Fibroblast of pulmonary artery (primary cell): ENCODE measurements at places on chromosomes 6 and 20.
A peak's percentile ranks its signal among the peaks of the same experiment; 100 is the strongest.

- DNase-seq, result no peak
Measured at GRCh38 chr20:53708129-53708968, 114.7 kb upstream of the ZNF217 start.

- no peak for DNase-seq
Measured at GRCh38 chr6:30211899-30212298, 1.3 kb downstream of the TRIM26 start.

DNA sequence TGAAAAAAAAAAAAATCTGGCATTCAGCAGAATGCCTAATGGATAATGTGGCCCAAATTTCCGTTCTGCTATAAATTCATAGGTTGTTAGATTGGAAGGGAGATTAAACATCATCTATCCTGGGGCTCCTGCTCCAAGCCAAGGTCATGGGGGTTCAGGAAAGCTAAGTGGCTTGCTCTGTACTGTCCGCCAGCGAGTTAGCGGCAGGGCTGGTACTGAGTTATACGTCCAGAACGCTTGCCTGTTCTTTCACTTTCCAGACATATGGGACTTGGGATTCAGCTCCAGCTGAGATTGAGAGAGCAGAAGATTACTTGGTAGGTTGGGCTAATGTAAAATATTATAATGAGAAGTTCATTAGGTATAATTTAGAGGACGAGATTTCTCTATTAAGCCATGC is 858 bp downstream of the RWDD1 start:
- DNase-seq, result peak; percentile 42

DNA sequence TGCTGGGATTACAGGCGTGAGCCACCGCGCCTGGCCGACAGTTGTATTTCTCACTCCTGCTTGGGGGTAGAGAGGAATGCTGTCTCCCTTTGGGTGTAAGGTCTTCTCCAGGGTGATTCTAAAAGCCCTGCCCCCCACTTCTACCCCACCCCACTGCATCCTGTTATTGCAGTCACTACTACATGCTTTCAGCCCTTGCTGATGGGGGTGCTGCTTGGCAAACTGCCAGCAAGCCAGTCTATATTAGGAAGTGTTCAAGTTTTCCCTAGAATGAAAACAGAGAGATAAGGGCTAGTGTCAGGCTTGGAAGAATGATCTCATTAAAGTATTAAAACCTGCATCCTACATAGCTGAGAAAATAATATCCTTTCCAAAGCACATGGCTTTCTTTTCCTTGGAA is 31.3 kb downstream of the TTI1 start:
- DNase-seq, result peak; percentile 54

DNA sequence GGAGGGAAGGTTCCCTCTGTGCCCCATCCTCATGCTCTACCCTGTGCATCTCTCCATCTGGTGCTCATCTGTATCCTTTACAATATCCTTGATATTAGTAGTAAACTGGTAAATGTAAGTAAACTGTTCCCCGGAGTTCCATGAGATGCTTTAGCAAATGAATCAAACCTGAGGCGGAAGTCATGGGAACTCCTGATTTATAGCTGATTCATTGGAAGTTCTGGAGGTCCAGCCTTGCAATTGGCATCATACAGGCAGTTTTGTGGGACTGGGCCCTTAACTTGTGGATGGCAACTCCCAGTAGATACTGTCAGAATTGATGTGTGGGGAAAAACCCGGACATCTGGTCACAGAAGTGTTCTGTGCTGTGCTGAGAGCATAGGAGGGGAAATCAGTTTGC is 11.2 kb upstream of the SLC22A2 start:
- no peak for DNase-seq

DNA sequence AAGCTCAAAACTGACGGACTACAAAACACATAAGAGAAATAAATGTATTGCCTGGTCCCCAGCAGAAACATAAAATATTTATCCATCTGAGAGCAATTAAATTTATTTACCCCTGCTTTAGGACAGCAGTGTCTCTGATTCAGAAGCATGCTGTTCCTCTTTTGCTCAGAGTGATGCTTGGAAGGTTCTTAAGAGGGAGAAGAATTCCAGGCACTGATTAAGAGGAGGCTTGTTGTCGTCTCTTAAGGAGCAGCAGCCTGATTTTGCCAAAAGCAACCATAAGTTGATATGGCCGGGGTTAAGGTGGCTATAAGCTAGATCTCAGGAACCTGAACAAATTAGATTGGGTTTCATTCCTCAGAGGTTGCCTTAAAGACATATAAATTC is 25.8 kb downstream of the CAP2 start:
- DNase-seq, result peak; percentile 13

- no peak for DNase-seq
Measured at GRCh38 chr20:11894062-11894461, 23.6 kb upstream of the BTBD3 start.

DNA sequence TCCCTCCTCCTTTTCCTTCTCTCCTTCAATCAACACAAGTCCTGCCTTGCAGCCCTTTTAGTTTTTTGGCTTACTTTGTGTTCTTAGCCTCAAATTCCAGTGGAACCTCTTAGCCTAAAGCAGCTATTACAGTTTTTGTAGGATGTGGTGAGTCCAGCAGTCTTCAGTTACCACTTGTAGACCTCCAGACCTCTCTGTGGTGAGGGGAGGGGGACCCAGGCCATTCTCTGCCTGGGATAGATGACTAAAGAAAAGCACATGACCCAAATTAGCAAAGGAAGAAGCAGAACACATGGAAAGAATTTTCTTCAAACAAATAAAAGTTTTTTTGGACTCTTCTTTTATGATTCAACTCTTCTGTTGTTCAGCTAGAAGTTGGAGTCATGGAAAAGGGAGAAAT is 246.5 kb downstream of the HAO1 start:
- no peak for DNase-seq

GRCh38 chr6:18328540-18328939 is 58.6 kb upstream of the RNF144B start:
- DNase-seq, result no peak

- no peak for DNase-seq
Measured at GRCh38 chr6:154661768-154662167, 71.4 kb upstream of the SCAF8 start.

DNA sequence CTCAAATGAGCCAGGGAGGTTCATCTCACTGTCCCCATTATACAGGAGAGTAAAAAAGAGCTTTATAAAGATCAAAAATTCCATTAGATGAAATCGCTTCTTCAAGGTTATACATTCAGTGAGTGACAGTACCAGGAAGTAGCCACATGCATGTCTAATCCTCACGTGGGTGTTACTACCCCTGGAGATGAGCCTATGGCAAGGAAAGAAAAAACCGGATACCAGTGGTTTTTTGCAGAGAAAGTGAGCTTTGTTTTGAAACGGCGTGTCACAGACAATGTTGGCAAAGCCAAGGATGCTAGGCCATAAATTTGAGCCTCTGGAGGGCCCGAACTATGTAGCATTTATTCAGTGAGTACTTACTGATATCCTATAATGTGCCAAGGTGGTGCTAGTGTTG is 215.0 kb upstream of the RIN2 start:
- no peak for DNase-seq
